ENCODE measurements at places on chromosomes 7 and 10.

- DNase-seq: no peak
These were observed 23.1 kb upstream of the JAZF1 start for GRCh38 chr7:28203508-28204240.

DNA sequence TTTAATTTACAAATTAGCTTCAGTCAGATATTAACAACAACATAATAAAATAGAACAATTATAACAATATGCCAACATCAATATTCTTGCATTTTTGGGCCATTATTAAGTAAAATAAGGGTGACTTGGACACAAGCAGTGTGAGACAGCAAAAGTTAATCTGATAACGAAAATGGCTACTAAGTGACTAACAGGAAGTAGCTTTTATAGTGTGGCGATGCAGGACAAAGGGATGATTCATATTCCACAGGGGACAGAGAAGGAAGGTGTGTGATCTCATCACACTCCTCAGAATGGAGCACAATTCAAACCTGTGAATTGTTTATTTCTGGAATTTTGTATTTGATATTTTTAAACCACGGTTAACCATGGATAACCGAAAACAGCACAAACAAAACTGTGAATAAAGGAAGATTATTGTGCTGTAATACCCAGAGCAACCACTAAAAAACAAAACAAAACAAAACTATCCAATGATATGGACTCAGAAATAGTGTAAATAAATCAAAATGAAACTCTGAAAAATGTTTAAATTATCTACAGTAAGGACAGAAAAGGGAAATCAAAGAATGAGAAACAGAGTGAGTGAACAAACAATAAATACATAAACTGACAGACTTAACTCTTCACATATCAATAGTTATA is 66.9 kb upstream of the TFEC start:
- DNase-seq: no peak

GRCh38 chr7:123797673-123798531 is 47.1 kb upstream of the HYAL4 start:
- DNase-seq: no peak

DNA sequence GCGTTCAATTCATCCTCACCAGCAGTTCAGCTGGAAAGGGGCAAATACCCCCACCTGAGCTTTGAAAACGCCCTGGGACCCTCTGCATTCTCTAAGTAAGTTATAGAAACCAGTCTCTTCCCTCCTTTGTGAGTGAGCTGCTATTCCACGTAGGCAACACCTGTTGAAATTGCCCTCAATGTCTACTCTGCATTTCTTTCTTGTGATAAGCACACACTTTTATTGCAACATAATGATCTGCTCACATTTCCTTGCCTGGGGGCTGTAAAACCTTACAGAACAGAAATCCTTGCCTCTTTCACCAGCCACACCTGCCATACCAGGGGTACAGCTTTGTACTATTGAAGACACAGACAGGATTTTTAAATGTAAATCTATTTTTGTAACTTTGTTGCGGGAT is 155.8 kb upstream of the LANCL2 start:
- no peak for DNase-seq

DNA sequence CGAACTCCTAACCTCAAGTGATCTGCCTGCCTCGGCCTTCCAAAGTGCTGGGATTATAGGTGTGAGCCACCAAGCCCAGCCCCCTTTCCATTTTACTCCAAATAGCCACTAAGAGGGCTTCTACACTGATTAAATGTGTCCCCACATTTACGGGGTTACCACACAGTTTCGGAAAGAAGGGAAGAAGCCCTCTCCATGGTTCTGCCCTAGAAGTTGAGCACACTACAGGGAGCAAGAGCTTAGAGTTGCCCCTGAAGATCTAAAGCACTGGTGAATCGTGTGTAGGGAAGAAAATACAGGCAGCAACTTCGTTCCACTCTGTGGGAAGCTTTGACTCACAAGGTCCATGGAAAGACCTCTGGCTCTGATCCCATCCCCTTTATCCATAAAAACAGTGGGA is 133.0 kb upstream of the PRKCQ start:
- no peak for DNase-seq

- DNase-seq: no peak
These were observed 185.9 kb downstream of the MBL2 start for GRCh38 chr10:52586710-52587109.

- DNase-seq: no peak
These were observed 24.4 kb downstream of the TSPAN12 start for GRCh38 chr7:120833546-120833945.

- DNase-seq: no peak
These were observed 224.4 kb downstream of the USP6NL start for GRCh38 chr10:11387044-11387443.

DNA sequence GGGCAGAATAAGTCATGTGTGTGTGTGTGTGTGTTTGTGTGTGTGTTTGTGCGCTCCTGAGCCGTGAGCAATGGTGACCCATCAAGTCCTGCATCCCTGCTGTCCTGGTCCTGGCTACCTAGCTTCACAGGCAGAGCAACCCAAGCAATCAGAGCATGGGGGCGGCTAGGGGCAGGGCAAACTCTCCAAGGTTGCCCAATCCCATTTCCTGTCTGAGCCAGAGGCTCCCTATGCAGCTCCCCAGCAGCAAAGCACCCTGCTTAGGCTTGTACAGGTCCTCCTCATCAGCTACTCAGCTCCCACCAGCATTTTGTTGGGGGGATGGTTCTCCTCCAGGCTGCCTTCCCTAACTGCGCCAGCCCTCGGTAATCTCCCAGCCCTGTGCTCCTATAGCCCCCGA is 31.1 kb upstream of the CRHR2 start:
- DNase-seq: no peak

DNA sequence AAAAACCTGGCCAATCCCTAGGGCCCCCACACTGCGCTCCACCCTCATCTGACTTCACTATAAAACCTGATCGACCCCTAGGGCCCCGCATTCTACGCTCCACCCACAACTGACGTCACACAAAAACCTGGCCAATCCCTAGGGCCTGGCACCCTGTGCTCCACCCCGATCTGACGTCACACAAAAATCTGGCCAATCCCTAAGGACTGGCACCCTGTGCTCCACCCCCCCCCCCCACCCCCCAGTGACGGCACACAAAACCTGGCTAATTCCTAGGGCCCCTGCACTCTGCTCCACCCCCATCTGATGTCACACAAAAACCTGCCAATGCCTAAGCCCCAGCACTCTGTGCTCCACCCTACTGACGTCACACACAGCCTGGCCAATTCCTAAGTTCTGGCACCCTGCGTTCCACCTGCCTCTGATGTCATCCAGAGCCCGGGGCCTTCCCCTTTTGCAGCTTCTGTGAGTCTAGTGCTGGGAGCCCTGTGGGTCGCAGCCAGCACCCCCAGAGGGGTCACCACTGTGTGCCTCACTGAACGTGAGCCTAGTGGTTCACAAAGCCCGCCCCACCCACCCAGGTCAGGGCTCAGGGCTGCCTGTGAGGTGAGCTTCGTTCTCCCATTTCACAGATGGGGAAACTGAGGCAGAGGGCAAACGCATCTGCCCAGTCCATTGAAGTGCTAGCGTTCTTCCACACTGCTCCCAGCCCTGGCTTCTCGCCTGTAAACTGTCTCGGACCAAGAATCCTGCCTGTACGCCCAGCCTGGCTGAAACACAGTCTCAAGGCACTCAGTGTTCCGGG is 40.6 kb downstream of the MICALL2 start:
- no peak for DNase-seq

DNA sequence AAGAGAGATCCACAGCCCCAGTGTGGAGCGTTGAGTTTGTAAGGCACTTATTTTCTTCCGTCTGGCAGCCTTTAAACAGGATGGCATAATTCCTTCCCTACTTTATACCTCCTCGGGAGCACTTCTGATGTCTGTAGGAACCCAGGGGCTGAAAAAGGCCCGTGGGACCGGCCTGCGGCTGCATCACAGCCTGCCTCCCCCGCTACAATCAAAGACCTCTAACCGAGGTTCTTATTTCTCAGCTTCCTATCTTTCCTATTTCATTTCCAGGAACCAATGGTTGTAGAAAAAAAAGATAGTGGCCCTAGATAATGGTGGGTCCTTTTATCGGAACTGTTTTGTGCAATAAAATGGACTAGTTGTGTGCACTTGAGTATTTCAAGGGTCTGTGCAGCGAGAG is 4.1 kb upstream of the CTBP2 start:
- DNase-seq: no peak

DNA sequence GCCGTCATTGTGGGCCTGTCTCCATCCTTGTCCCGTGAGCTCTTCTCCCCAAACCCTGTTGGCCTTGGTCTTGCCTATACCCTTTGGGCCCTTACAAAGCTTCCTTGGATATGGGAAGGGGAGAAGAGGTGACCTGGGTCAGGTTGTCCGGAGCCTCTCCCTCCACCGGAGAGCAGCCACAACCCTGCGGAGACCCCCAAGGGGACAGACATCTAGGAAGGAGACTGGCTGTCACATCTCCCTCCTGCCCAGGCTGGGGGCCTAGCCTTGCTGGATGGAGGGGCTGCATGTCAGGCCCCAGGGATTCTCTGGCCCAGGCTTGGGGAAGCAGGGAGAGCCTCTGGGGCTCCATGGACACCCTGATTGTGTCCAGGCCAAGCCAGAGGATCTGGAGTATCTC is 11.8 kb downstream of the NACAD start:
- DNase-seq: no peak

- DNase-seq: no peak
These were observed 86.9 kb downstream of the UBE2H start for GRCh38 chr7:129865925-129866201.

GRCh38 chr7:40223451-40224127 is 88.8 kb downstream of the SUGCT start:
- DNase-seq: no peak

DNA sequence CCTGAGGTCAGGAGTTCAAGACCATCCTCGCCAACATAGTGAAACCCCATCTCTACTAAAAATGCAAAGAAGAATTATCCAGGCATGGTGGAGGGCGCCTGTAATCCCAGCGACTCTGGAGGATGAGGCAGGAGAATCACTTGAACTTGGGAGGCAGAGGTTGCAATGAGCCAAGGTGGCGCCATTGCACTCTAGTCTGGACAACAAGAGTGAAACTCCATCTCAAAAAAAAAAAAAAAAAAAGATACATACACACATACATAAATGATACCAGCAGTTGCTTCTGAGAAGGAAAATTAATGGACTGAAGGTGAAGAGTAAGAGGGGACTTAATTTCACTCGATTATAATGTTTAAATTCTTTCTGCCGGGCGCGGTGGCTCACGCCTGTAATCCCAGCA is 40.2 kb upstream of the PAX2 start:
- DNase-seq: no peak

DNA sequence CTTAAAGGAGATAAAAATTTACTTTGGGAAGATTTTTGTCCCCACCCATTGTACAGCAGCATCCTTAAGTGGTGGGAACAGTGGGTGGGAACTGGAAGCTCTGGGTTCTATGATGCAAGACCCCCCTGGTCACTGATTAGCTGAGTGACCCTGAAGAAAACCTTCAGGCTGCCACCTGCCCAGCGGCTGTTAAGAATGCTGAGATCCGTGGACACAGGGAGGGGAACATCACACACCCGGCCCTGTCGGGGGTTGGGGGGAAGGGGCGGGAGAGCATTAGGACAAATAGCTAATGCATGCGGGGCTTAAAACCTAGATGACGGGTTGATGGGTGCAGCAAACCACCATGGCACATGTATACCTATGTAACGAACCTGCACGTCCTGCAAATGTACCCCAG is 14.5 kb downstream of the CARD11 start:
- no peak for DNase-seq

DNA sequence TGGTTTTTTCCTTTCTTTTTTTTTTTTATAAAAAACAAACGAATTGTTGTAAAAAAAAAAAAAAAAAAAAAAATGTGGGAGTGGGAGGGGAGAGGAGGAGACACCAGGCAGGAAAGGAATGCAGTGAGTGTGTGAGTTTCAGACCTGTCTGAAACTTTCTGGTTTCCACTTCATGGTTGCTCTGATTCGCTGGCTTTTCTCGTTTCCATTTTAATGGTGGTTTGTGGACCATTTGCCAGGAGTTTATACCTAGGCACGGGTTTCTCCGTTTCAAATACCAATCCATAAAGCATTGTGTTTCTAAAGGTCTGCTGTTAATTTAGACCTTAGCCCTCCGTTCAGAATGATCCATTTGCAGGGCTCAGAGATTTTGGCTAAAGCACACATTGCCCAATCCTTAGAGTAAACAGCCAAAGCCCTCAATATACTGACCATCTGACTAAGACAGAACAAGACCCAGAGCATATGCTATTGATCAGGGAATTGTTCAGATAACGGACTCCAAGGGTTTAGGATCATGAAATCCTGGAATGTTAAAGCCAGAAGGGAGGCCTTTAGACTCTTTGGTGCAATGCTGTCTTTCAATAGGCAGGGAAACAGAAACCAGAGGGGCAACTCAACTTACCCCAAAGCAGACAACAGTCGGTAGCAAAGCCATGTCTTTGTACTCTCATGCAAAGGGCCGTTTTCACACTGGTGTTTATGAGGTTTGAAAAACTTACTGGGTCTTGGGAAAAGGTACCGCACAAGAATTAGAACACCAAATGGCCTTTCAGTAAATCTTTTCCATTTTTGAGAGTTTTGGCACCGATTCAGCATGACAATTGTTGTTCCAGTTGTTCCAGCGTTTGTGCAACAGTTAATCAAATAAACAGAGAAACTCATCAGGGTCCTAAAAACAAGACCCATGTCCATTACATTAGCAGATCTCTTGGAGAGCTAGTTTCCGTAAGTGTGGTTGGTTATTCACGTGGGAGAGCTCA is 94.3 kb upstream of the AGBL3 start:
- DNase-seq: no peak

DNA sequence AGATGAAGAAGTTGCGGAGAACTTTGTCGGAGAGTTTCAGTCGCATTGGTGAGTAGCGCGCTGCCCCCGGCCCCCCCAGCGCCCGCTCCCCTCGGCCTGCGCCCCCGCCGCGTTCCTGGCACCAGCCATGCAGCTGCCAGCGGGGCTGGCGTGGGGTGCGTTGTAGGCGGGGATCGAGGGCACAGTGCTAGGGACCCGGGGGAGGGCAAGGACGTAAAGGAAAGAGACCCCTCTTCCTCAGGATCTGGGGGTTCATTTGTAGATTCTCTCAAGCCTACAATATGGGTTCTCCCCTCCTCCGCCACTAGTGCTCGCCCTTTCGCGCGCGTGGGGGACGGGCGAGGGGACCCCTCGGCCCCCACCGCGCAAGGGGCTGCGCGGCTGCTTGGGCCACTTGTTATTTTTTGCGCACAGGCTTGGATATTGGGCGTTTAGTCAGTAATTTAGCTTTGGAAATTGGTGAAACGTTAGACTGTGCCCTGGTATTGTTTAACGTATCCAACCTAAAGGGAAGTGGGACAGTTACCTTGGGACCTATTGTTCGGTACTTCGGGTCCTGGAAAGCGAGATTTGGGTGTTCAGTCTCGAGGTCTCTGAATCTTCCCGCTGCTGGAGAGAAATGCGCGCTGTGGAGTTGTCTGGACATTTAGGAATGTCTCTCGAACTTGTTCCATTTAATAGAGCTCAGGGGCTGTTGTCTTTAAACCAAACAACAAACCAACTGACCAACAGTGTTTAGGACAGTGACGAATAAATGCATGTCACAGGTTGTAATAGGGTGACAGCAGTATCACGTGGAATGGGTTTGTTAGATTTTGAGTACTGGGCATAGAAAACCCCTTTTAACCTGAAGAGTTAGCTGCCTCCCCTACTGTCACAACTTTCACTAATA is 796 bp downstream of the CDK14 start:
- no peak for DNase-seq
